Neural progenitor cell (in vitro differentiated cells): ENCODE measurements at places on chromosomes 1 and 21. TPM values are rescaled to one million over a fixed set of nuclear protein-coding genes. Genes with fewer than 3 reads are reported as not detected.

The AADACL3 gene
- not detected in 2 replicates for total RNA-seq

DNA sequence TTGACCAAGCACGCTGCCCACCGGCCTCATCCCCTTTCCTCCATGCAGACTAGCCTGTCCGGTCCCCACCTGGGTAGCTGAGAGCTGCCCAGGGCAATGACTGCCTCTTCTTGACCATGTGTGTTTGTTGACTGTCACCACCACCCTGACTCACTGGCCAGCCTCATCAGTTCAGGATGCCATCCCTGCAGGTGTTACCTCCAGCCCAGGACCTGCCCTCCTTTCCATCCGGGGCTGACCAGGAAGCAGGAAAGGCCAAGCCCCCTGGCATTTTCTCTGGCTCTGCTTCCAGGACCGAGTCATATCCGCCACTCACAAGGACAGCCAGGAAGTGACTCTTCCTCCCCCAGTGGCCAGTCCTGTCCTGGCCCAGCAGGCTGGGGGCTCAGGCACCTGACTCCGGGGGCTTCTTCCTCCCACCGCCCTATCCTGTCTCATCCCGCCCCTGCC lies 17.1 kb downstream of the EPHA2 start:
- H3K4me3 ChIP-seq = no peak overlapping the region
- no peak for DNase-seq
- H3K4me1 ChIP-seq = peaks cover 31% of the 10 kb centered on the region
- no peak overlapping the region for H3K27ac ChIP-seq
- no peaks in the 10 kb centered on the region for H3K27me3 ChIP-seq

The RGS1 gene
- not detected in 2 replicates for total RNA-seq

The RNF186 gene
- total RNA-seq = not detected in 2 replicates

- H3K27ac ChIP-seq = no peak overlapping the region
- no peaks in the 10 kb centered on the region for H3K27me3 ChIP-seq
- H3K36me3 ChIP-seq = no peaks in the 10 kb centered on the region
- no peak overlapping the region for H3K4me3 ChIP-seq
- no peak for DNase-seq
These were observed 88.2 kb downstream of the PAPPA2 start for GRCh38 chr1:176551146-176551545.

GRCh38 chr1:109113590-109114341 lies at the start of gene ELAPOR1:
Gene ELAPOR1, plus strand, starts transcription at chr1:109114115. Its CDS starts 69 bp downstream, at chr1:109114184.
- no peak within 1 kb of the TSS for H3K27ac ChIP-seq
- peaks cover 88% of the 10 kb centered on the region for H3K27me3 ChIP-seq
- H3K4me3 ChIP-seq = peak within 1 kb of the TSS; percentile 51
- H3K36me3 ChIP-seq = no peaks in the 10 kb centered on the region
